Fibroblast of skin of left quadriceps (primary cell): ENCODE measurements at places on chromosomes 7 and 10.
A peak's percentile ranks its signal among the peaks of the same experiment; 100 is the strongest.

GRCh38 chr10:13518076-13518692 lies 10.6 kb downstream of the BEND7 start:
- no peak for DNase-seq

GRCh38 chr10:104077663-104078151 lies 8.0 kb downstream of the COL17A1 start:
- no peak for DNase-seq

GRCh38 chr7:119392-120163 lies 72.8 kb upstream of the FAM20C start:
- DNase-seq = no peak

GRCh38 chr7:112594397-112594796 lies 113.6 kb downstream of the LSMEM1 start:
- peak; percentile 63 for DNase-seq

GRCh38 chr7:77627309-77627676 lies 69.0 kb upstream of the RSBN1L start:
- no peak for DNase-seq
